ENCODE measurements at places on chromosomes 2 and 18.

- DNase-seq = no peak
Observed at GRCh38 chr2:164675687-164676086, 54.4 kb upstream of the GRB14 start.

GRCh38 chr18:35026407-35027061, 14.7 kb upstream of the MAPRE2 start:
- no peak for DNase-seq

DNA sequence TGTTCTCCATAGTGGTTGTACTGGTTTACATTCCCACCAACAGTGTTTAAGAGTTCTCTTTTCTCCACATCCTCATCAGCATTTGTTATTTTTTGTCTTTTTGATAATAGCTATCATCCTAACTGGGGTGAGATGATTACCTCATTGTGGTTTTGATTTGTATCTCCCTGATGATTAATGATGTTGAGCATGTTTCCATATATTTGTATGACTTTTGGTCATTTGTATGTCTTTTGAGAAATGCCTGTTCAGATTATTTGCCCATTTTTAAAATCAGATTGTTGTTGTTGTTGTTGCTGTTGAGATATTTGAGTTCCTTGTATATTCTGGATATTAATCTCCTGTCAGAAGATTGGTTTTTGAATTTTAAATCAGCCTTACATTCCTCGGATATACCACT, 147.5 kb downstream of the NCOA1 start:
- no peak for DNase-seq

- DNase-seq = peak; percentile 36
Observed at GRCh38 chr18:58045242-58046092, 1.4 kb downstream of the NEDD4L start.

DNA sequence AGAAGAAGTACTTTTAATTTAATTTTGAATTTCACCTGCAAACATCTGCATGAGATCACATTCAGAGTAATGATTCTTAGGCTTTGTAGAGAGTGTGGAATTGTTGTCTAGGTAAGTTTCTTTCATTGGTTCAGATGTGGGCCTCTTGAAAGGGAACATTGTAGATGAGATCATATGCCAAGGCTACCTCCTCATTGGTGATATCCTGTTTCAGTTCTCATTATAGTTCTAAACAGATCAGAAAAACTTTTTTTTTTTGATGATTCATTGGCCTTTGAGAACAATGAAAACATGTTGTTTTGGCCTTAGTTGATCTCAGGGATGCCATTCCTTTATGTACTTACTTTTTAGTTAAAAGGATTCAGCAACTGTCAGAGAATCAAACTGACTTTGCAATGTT, 44.5 kb downstream of the EML6 start:
- DNase-seq = no peak

- DNase-seq = no peak
Observed at GRCh38 chr2:232330068-232330999, 48.2 kb upstream of the ALPP start.

- no peak for DNase-seq
Observed at GRCh38 chr2:42486145-42486906, 7.5 kb downstream of the KCNG3 start.

- no peak for DNase-seq
Observed at GRCh38 chr18:45755934-45756333, 32.0 kb downstream of the SLC14A1 start.

DNA sequence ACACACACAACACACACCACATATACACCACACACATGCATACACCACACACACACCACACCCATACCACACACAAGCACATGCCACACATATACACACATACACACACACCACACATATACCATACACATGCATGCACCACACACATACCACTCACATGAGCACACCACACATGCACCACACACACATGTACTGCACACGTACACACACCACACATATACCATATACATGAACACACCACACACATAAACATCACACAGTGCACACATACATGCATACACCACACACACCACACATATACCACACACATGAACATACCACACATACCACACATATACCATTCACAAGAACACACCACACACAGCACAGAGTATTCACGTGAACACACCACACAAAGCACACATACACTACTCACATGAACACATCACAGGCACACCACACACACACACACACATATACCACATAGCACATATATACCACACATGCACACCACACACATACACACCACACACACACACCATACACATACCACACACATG, 219.9 kb upstream of the RAB6C start:
- DNase-seq = no peak

DNA sequence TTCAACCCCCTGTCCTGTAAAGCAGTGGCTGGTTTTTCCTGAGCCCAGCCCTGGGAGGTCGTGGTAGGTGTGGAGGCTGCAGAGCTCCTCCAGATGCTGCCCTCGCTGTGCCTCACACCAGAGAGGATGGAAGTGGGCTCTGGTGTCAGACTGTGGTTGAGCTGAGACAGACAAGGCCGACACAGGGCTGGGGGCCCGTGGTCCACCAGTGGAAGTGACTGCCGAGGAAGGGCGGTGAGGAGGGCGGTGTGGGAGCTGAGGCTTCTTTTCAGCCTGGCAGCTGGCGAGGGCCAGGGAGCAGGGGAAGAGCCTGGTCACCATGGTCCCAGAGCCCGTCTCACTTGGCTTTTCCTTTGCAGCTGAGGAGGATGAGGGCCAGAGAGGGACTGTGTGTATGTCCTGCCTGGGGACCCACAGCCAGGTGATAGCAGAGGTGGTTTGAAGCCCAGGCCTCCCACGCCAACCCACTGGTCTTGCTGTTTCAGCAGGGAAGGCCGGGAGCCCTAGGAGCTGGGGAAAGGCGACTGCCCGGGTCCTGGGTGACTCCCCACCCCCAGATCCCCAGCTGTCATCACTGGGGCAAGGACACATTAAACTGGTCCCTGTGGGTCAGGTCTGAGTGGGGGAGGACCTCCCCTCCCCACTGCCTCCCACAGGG, 8.5 kb downstream of the SFTPB start:
- no peak for DNase-seq

DNA sequence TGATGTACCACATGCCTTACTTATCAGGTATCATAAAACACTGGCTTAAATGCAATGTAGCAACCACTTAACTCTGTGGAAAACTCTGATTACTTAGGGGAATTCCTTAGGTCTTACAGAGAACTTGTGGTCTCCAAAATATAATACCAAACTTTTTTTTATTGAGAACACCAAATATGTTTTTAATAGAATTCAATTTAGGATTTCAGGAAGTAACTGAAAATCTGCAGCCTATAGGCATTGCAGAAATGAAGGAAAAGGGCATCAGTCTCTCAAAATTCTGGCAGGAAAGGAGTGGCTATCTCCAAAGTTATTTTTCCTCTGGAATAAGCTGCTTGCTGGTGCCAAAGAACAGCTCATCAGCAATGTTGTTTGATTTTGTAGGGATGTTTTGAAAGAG, 105.3 kb upstream of the UGP2 start:
- no peak for DNase-seq

DNA sequence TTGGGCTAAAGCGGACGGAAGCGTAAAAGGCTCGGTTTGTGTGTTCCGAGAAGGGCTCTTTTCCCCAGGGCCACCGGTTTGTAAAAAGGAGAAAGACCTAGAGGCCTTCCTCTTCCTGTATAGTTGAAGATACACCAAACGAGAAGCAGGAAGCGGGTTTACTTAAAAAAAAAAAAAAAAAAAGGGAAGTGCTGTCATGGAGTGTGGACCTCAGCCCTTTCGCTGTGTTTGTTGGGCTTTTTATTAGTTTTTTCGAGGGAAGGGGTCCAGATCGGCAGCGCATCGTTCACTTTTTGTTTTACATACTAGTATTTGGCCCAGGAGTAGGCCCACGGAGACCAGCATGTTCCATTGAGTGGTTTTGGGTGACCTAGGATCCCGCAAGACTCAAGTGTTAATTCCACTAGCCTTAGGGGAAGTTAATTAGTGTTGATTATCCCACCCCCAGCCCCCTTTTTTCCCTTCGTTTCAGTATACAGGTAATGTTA, 676 bp downstream of the ACTR2 start:
- DNase-seq = no peak

- DNase-seq = no peak
Observed at GRCh38 chr18:69996417-69996816, 48.7 kb upstream of the CD226 start.

GRCh38 chr2:96093528-96093927, 22.8 kb downstream of the ADRA2B start:
- no peak for DNase-seq

DNA sequence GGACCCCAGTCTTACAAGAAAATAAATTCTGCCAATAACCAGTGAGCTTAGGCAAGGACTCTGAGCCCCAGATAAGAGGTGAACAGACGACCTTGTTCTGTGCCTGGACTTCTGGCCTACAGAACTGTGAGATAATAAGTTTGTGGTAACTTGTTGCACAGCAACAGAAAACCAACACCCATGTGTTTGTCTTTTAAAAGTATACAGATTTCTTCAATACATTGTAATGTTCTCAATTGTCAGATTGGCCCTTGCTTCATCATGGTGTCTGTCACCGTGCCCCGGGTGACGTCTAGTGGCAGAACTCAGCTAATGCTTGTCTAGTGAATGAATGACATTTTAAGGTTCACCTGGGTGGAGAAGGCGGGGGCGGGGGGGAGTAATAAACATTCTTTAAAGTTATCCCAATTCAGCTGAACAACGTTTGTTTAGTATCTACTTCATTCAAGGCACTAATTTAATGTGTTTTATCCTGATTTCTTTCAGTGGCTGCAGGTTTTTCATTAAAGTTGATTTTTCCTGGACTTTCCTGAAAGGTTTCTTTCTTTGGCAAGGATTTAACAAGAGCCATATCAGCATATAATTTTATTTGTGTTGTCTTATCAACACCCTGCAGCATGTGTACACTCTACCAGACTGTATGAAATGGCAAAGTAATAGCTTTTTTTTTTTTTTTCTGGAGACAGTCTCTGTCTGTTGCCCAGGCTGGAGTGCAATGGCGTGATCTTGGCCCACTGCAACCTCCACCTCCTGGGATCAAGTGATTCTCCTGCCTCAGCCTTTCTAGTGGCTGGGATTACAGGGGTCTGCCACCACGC, 123.8 kb upstream of the DLX2 start:
- peak; percentile 21 for DNase-seq

- peak; percentile 74 for DNase-seq
Observed at GRCh38 chr2:157302492-157303099, 23.0 kb downstream of the ERMN start.

DNA sequence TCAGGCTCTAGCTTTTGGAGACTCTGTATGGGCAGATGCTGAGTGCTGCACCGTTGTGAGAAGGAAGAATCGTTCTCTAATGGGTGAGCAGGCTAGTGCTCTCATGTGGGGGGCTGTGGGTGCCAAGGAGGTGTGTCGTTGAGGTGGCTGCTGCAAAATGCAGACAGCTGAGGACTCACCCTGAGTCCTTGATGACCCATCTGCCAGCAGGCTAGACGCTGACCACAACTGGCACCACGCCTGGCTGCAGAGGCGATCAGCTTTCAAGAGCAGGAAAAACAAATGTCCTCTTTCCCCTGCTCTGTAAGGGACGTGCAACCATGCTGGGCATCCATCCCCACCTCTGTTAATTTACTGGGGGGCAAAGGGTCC, 48.2 kb downstream of the HAUS1 start:
- DNase-seq = no peak

- DNase-seq = no peak
Observed at GRCh38 chr2:18092760-18093159, 214.3 kb downstream of the KCNS3 start.

GRCh38 chr2:176647325-176648165, 378.3 kb downstream of the MTX2 start:
- no peak for DNase-seq

DNA sequence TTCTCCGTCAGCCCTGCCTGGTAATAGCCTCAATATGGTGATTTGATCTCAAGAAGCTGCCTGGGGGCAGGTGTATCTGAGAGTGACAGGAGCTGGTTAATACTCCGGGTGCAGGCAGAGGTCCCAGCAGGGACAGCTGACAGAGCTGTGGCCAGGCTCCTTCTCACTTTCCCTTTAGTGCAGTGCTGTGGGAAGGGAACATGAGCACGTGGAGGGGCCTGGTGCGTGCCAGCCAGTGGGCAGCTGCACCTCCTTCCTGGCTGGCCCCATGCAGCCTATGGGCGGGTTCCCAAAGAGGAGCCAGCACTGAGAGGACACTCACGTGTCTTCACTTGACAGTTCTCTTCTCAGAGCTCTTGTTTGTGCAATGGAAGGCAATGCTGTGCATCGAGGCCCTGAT, 9.1 kb downstream of the CNNM4 start:
- DNase-seq = no peak

GRCh38 chr2:15940661-15941480, 521 bp downstream of the MYCN start:
- DNase-seq = no peak

DNA sequence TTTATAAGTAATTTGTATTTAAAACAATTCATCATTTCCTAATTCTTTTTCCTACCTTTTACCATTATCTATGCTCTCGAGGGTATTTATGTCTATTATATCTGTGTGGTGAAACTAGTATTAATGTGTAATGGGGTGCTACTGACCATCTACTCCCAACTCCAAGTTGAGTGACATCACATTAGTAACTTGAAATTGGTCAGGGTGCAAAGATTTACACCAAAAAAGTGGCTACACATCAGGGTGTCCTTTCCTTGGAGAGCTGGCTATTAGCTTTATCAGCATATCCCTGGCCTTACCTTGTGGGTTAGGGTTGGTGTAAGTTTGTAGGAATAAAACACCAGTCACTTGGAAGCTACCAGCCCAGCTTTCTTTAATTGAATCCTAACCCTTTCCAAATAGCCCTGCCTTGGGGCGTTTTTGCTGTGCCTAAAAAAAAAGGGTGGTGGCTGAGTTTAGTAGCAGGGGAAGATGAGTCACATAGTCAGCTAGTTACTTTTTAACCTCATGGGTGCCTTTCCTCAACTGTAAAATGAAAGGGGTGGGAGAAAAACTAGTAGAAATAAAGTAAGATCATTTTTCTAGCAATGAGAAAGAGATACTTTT, 14.0 kb downstream of the ANXA4 start:
- DNase-seq = peak; percentile 56

- DNase-seq = no peak
Observed at GRCh38 chr2:134141598-134142340, 112.1 kb upstream of the MGAT5 start.

Data from activated CD4-positive, alpha-beta T cell treated with anti-CD3 and anti-CD28 coated beads, Interleukin-10, Interleukin-2, amounts not matched to agents 100 ng/mL and 50 ng/mL, durations not matched to agents 16 hours and 8 hours (primary cell).